ENCODE measurements at places on chromosomes 16 and 17.

DNA sequence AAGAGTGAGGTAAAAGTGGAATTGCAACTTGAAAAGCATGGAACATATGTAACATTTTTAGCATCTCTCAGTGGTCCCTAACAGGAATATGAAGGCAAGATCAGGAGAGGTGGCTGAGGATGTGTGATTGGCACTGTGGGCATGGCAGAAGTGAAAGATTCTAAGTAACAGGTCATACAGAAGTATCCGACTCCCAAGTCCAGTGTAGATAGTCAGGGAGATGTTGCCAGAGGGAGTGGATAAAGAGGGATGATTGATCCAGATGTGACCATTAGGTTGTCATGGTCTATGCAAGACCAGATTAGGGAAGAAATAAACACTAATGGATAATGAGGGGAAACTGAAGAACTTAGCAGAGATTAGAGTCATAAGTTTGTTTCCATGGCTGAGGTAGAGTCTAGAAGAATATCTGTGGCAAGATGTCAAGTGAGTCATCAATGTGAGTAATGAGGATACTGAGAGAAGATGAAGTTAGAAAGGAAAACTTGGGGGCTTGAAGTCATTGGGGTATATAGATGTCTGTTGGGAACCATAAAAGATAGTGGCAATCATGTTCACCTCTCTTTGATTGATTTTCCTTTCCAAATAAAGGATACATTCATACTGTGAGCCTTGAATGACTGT is 23.9 kb upstream of the CAPNS2 start:
- peak; percentile 59 for DNase-seq

- no peak for DNase-seq
These were observed 52.7 kb downstream of the BEAN1 start for GRCh38 chr16:66479661-66480264.

DNA sequence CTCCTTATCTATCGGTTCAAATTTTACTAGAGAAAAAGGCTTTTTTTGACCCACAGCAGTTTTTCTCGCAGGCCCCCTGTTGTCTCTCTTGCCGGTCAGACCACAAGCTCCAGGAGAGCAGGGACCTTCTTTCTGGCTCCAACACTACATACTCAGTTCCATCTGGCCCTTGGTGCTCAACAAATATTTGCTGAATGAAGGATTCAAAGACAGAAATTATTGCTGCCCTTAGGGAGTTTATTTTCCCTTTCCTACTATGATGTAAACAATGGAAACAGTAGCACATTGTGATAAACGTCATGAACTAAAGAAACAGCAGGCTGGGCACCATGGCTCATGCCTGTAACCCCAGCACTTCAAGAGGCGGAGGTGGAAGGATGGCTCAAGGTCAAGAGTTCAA is 59.0 kb upstream of the ATP2A3 start:
- no peak for DNase-seq

- no peak for DNase-seq
These were observed 83.1 kb downstream of the NETO2 start for GRCh38 chr16:47060596-47060995.

GRCh38 chr17:47669081-47669480 is 19.4 kb downstream of the KPNB1 start:
- DNase-seq = no peak

- no peak for DNase-seq
These were observed 448 bp downstream of the VTN start for GRCh38 chr17:28369684-28370034.

GRCh38 chr16:17538927-17539326 is 68.2 kb upstream of the XYLT1 start:
- no peak for DNase-seq

DNA sequence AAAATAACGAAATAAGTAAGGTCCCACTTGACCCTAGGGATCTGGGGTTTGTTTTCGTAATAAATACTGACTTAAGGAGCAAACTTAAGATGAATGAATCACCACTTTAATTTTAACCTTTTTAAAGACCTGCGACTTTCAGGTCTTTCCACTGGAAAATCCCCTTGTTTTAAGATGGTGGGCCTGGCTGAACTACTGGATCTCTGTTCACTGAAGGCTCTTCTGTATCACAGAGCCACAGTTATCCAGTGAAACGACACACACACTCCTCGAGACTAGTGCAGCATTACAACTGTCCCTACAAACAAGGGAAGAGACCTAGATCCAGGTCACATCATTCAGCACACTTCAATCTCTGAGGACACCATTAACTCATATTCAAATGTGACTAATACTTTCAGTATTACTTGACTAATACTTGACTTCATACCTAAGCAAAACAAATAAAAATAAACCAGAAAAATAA is 299.0 kb downstream of the CEP112 start:
- DNase-seq = no peak

DNA sequence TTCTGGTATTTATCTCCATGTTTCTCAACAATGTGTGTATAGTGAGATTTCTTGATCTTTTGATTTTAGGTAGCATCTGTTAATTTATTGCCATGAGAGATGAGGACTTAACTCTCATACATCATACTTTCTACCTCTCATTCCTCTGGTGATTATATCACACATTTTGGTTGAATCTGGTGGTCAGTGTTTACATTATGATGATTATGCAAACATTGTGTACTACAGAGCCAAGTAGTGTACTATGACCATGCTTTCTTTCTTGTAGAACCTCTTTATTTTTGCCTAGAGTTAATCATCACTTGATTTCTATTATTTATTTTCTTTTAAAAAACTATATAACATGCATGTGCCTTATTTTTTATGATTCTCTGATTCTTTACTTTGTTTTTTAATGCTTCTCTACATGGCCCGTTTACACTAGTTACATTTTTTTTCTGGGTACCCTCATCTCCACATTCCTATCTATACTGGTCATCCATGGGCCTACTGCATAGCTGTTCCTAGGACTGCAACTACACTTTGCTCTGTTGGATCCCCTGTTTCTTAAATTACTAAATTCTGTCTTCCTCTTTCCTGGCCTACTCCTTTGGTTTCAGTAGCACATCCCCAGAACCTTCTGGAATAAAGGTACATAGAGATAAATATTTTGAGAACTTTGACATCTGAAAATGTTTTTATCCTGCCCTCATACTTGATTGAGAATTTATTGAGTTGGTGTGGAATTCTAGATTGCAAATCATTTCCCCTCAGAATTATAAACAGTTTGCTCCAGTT is 63.0 kb upstream of the LRRC37A3 start:
- no peak for DNase-seq

- no peak for DNase-seq
These were observed 70.8 kb downstream of the LYRM1 start for GRCh38 chr16:20971401-20971800.

- DNase-seq = no peak
These were observed 1.9 kb upstream of the IL4R start for GRCh38 chr16:27311897-27312303.

GRCh38 chr16:54952195-54952594 is 21.5 kb downstream of the IRX5 start:
- DNase-seq = no peak

DNA sequence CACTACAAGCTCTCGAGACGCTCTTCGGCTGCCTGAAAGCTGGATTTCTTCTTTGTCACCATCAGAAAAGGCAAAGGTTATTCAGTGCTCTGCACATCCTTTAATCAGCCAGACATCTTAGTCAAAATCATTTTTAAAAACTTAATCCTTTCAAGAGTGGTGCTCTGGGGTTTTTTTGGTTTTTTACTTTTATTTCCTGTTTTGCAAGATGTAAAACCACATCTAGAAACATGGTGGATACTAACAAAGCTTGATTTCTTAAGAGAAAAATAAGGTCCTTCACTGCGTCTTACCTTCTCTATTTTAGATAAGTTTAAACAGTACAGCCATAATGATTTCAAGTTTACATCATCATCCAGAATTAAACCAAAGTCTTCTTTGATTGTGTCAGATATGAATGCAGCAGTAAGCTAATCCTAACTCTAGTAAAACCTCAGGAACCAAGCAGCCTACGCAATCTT is 6.3 kb downstream of the ANKRD11 start:
- DNase-seq = no peak

- DNase-seq = no peak
These were observed 43.0 kb upstream of the CDH8 start for GRCh38 chr16:62079236-62079635.

- peak; percentile 5 for DNase-seq
These were observed 301.7 kb upstream of the N4BP1 start for GRCh38 chr16:48911700-48912099.

GRCh38 chr17:54839447-54839846 is 61.2 kb upstream of the TOM1L1 start:
- no peak for DNase-seq

- no peak for DNase-seq
These were observed 27.9 kb downstream of the ADCY7 start for GRCh38 chr16:50293994-50294855.

- no peak for DNase-seq
These were observed 19.5 kb upstream of the CPHXL start for GRCh38 chr16:75745823-75746222.

DNA sequence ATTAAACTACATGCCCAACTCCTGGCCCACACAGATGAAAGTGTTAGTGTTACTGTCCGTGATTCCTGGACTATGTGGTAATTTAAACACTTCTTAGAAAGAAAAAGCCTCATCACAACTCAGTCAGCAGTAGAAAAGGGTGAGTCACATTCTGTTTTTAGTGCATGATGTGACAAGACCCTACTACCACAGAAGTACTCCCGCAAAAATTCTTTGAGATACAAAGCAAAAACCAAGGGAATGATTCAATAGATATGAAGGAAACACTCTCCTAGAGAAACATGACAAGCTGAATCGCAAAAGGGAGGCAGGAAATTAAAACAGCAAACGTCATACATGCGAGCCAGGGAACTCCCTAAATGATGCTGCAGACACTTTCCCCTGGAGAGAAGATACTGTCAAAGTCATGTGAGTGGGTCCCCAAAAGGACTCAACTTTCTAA is 14.4 kb downstream of the SNN start:
- DNase-seq = peak; percentile 88

GRCh38 chr16:13390093-13390985 is 488.9 kb downstream of the SHISA9 start:
- DNase-seq = no peak

DNA sequence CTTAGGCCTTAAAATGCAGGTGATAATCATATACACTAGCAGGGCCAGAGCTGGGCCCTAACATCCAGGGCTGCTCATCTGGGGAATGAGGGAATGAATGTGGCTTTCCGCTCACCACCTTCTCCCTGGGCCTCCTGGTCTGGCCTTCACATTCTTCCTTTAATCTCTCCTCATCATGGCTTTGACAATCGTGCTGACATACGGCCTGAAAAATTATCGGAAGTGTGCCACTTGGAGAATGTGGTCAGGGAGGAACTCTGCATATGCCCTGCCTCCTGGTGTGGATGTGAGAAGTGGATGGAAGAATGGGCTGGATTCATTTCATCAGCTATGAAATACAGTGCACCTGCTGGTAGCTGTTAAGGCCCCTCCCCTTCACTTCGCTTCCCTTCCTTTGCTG is 2.4 kb downstream of the WSCD1 start:
- no peak for DNase-seq

GRCh38 chr16:16925432-16925831 is 545.3 kb downstream of the XYLT1 start:
- no peak for DNase-seq
